Testis (tissue), 5 donors: ENCODE measurements at places on chromosomes 3 and 15. TPM values are rescaled to one million over a fixed set of nuclear protein-coding genes. Genes with fewer than 3 reads are reported as not detected.

Gene ROBO2
- 16.1 TPM for polyA plus RNA-seq

Gene PLAAT1
- polyA plus RNA-seq, result 119 TPM

Gene ALDH1A2
- 210 TPM for polyA plus RNA-seq

Gene GPR160
- polyA plus RNA-seq, result 10.4 TPM

Gene KBTBD13
- 1.2 TPM for polyA plus RNA-seq

Gene NR1I2
- 0.57 TPM for polyA plus RNA-seq

Gene FAM107A
- polyA plus RNA-seq, result 7.8 TPM

Gene LSAMP
- polyA plus RNA-seq, result 9.1 TPM

Gene MOBP
- 19.5 TPM for polyA plus RNA-seq

Gene DAPK2
- polyA plus RNA-seq, result 5.9 TPM

Gene CEP63
- polyA plus RNA-seq, result 42.3 TPM

Gene IFT122
- polyA plus RNA-seq, result 218 TPM

Gene TRMT10C
- polyA plus RNA-seq, result 13.3 TPM

Gene ZNF619
- 3.0 TPM for polyA plus RNA-seq

Gene ATRIP
- polyA plus RNA-seq, result 56.5 TPM
